ENCODE measurements at places on chromosomes 16 and 17. TPM values are rescaled to one million over a fixed set of nuclear protein-coding genes. Genes with fewer than 3 reads are reported as not detected.
A peak's percentile ranks its signal among the peaks of the same experiment; 100 is the strongest.

DNA sequence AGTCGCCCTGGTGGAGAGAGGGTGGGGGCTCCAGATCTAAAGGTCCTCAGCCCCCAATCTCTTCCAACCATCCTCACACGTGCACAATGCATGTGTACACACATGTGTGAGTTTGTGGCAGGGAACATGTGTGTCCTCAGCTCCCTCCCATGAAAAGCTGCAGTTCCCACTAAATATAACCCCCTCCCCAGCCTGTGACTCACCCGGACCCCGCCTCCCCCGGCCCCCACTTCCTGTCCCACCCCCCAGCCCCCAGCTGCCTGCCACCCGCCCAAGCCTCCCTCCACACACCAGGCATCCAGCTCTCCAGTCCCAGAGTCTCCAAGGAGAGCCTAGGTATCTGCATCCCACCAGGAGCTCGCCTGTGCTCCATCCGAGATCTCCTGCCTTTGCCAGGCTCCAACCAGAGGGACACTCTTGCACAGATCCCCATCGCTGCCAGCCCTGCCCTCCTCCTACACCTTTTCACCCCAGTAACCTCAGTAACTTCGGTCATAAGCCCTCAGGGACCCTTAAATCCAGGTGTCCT, 3.9 kb downstream of the DLG4 start:
- H3K27ac ChIP-seq: no peak overlapping the region
- H3K27me3 ChIP-seq: peaks cover 14% of the 10 kb centered on the region
- no peak for DNase-seq
- H3K4me1 ChIP-seq: peaks cover 63% of the 10 kb centered on the region
- H3K4me3 ChIP-seq: peak overlapping the region; percentile 96

The KRTAP4-3 gene
- not detected for total RNA-seq

The LPO gene
- not detected for total RNA-seq

DNA sequence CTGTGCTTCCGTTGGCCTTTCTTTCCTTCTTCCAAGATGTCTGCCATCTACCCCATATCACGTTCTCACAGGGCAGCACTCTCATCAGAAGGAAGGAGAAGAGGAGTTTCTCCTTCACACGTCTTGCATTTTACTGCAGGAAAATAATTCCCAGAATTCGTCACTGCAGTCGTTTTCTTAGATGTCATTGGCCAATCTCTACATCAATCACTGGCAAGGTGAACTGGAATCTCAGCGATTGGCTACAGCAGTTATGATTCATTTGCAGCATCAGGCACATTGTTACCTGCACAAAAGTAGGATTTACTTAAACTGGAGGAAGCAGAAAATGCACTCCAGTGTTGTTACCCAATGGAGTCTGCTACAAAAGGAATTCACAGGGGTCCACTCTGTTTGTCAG, 277.2 kb upstream of the RBFOX1 start:
- no peak for DNase-seq
- no peaks in the 10 kb centered on the region for H3K36me3 ChIP-seq
- no peak overlapping the region for H3K4me3 ChIP-seq
- H3K4me1 ChIP-seq: no peaks in the 10 kb centered on the region
- H3K27me3 ChIP-seq: no peaks in the 10 kb centered on the region

- no peaks in the 10 kb centered on the region for H3K36me3 ChIP-seq
- peaks cover 3% of the 10 kb centered on the region for H3K4me1 ChIP-seq
- peaks cover 10% of the 10 kb centered on the region for H3K27me3 ChIP-seq
- no peak overlapping the region for H3K4me3 ChIP-seq
- no peak overlapping the region for H3K27ac ChIP-seq
- DNase-seq: no peak
Observed at GRCh38 chr17:49862781-49863331, 15.0 kb upstream of the TAC4 start.

- no peak for DNase-seq
- H3K36me3 ChIP-seq: no peaks in the 10 kb centered on the region
- H3K27me3 ChIP-seq: peaks cover 20% of the 10 kb centered on the region
- H3K4me1 ChIP-seq: no peaks in the 10 kb centered on the region
Observed at GRCh38 chr17:17467016-17467415, 9.8 kb upstream of the MED9 start.

All from activated CD4-positive, alpha-beta T cell treated with anti-CD3 and anti-CD28 coated beads, Interleukin-2, amount 10 ng/mL, durations not matched to agents 24 days and 14 days (primary cell).